ENCODE measurements at places on chromosomes 3 and 15.

DNA sequence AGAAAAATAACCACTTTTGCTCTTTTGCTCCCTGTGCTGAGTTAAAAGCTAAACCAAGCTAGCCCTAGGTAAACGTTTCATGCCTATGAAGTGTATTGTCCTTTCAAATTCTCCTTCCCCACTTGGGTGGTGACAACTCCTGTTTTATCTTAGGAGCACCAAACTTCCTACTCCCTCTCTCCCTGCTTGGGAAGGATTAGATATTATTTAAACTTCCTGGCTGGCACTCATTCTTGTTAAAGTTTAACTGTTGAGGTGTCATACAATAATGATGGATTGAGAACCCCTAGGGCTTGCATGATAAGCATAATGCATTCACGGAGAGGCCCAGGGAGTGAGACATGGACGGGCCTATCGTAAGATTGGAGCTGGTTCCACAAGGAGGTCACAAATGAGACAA, 29.5 kb downstream of the B4GALT4 start:
- DNase-seq, result no peak

GRCh38 chr15:89002830-89003229, 85.4 kb upstream of the ABHD2 start:
- DNase-seq, result no peak

- DNase-seq, result no peak
Measured at GRCh38 chr15:48425051-48425450, 93.8 kb downstream of the DUT start.

GRCh38 chr3:5039585-5039984, 60.3 kb downstream of the BHLHE40 start:
- DNase-seq, result no peak

DNA sequence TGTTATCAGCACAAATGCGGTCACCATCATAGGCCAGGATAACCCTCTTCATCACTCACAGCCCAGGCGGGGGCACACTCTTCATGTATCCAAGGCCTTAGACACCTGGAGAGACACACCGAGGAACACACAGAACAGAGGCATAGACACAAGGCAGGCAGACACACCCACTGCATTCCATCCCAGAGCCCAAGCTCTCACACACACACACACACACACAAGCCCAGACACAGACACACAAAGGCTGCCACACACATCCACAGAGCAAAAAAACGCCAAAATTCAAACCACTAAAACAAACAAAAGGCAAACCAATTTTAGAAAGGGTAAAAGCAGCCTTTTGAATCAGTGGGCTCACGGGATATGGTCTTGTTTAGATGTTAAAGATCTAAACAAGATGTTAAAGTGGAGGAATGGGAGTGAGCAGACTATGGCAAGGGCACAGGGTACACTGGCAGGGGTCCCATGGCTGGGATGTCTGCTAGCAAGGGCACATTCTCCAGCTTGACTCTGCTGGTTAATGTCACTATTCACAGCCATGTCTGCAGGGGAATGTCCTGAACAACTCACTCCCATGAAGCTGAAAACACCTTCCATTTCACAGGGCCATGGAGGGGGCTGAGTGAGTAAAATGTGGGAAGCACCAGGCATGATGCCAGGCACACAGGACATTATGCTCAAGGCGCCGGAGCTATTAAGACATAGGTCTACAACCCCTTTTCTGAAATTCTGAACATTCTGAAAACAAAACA, 14.9 kb upstream of the CRABP1 start:
- DNase-seq, result no peak

GRCh38 chr3:103968751-103969150, 1398.0 kb upstream of the ALCAM start:
- DNase-seq, result no peak
